Esophagus squamous epithelium (tissue), 5 donors: ENCODE measurements at places on chromosomes 6 and 20. TPM values are rescaled to one million over a fixed set of nuclear protein-coding genes. Genes with fewer than 3 reads are reported as not detected.

Gene HLA-DOB
- 0.34 TPM for total RNA-seq

Gene TBX18
- 0.35 TPM for total RNA-seq

Gene SMLR1
- not detected for total RNA-seq

Gene ATP9A
- total RNA-seq, result 19.7 TPM

Gene OPRM1
- total RNA-seq, result not detected

Gene NOX3
- total RNA-seq, result not detected

Gene CTAGE9
- total RNA-seq, result not detected

Gene PHACTR1
- 7.2 TPM for total RNA-seq

Gene OLIG3
- total RNA-seq, result not detected

Gene SCRT2
- total RNA-seq, result not detected

Gene SNAP25
- total RNA-seq, result 0.57 TPM

DNA sequence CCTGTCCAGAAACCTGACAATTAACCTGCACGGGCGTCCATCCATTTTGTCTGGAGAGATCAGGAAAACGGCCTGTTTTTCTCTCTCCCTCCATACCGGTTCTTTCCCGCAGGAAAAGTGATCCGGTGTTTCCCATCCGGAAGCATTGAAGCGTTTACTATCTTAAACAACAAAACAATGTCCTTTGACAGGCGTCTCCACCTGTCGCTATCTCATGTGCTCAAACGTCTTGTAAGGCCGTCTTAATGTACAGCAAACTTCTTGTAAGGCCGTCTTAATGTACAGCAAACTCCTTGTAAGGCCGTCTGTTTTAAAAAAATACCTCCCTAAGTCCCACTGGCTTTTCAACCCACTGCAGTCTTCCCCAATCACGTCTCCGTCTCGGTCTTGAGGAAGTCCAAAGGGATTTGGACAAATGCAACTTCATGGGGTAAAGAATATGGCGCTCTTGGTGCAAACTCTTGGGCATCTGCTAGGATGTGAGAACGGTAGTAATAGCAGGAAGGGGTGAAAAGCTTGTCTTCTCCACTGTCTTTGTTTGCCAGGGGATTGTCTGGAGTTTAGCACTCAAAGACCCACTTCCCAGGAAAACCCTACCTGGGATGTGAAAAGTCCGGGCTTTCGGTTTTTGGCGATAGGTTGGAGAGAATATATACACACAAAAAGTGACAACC lies 29.9 kb upstream of the TRIM27 start:
- H3K36me3 ChIP-seq, result no peaks in the 10 kb centered on the region
- peaks cover 6% of the 10 kb centered on the region for H3K4me1 ChIP-seq
- no peaks in the 10 kb centered on the region for H3K27me3 ChIP-seq
- H3K4me3 ChIP-seq, result peak overlapping the region; percentile 39
- no peak for DNase-seq

DNA sequence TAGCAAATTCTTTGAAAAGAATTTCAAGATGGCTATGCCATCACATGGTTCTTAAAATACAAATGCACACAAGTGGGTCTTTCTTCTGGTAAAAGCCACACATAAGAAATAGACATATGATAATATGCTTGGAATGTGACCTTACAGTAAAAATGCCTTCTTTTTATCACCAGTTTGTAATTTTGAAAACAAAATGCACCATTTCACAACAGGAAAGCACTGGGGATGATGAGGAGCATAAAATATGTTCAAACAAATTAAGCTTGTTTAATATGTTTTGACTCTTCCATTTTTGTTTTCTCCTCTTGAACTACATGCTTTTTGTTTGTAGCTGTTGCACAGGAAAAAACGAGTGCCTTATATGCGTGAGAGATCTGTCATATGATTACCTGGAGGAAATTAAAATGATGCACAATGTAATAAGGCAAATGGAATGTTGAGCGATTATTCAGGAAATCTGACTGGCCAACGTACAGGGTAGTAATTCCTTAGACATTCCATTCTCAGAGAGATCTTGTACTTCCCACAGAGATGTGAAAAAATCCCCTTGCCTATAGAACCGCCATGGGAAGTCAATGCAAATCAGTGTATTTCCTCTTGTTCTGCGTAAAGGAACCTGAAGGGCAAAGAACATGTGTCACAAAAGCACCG lies 911.6 kb downstream of the TFAP2A start:
- no peaks in the 10 kb centered on the region for H3K27me3 ChIP-seq
- H3K36me3 ChIP-seq, result no peaks in the 10 kb centered on the region
- H3K4me3 ChIP-seq, result no peak overlapping the region
- no peak for DNase-seq

DNA sequence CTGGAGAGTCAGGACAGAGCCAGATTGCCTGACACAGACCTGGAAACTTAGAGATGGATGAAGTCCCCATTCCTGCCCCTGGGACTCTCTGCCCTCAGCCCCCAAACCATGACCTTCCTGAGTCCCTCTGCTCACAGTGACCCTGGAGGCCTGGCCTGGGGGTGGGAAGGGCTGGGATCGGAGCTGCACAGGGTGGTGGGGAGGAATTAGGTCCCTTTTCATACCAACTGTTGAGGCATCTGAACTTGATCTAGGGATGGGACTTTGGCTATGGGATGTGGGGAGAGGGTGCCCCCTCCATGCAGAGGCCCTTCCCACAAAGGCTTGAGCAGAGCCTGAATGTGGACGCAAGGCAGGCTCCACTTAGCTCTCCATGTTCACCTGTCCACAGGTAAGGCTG lies 144.1 kb downstream of the MRPL14 start:
- no peak overlapping the region for H3K27ac ChIP-seq
- no peaks in the 10 kb centered on the region for H3K4me1 ChIP-seq
- H3K4me3 ChIP-seq, result no peak overlapping the region
- H3K36me3 ChIP-seq, result no peaks in the 10 kb centered on the region
- no peak for DNase-seq

GRCh38 chr20:50425076-50425475 lies 85.1 kb upstream of the PTPN1 start:
- no peak for DNase-seq
- H3K27me3 ChIP-seq, result no peaks in the 10 kb centered on the region
- peaks cover 26% of the 10 kb centered on the region for H3K4me1 ChIP-seq
- no peak overlapping the region for H3K4me3 ChIP-seq

DNA sequence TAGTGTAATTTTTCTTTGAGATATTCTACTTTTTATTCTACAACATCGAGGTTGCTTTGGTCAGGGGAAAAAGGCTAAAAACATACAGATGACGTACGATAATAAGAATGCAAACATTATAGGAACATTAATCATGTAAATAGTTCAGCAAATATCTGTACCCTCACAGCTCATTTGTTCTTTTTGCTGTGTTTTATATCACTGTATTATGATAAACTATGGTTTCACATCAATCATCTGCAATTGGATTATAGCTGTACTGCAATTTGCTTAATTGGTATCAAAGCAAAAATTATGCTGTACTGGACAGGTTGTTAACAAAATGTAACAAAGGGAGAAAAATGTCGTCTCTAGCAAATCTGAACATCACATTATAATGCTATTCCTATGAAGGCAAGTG lies 597.1 kb downstream of the EPHA7 start:
- no peaks in the 10 kb centered on the region for H3K4me1 ChIP-seq
- no peaks in the 10 kb centered on the region for H3K36me3 ChIP-seq
- DNase-seq, result no peak
- H3K27ac ChIP-seq, result no peak overlapping the region
- H3K4me3 ChIP-seq, result no peak overlapping the region
- no peaks in the 10 kb centered on the region for H3K27me3 ChIP-seq

GRCh38 chr6:81130061-81130460 lies 622.4 kb downstream of the TENT5A start:
- H3K27me3 ChIP-seq, result no peaks in the 10 kb centered on the region
- no peak overlapping the region for H3K4me3 ChIP-seq
- H3K27ac ChIP-seq, result no peak overlapping the region
- no peaks in the 10 kb centered on the region for H3K4me1 ChIP-seq
- no peak for DNase-seq
- H3K36me3 ChIP-seq, result no peaks in the 10 kb centered on the region

DNA sequence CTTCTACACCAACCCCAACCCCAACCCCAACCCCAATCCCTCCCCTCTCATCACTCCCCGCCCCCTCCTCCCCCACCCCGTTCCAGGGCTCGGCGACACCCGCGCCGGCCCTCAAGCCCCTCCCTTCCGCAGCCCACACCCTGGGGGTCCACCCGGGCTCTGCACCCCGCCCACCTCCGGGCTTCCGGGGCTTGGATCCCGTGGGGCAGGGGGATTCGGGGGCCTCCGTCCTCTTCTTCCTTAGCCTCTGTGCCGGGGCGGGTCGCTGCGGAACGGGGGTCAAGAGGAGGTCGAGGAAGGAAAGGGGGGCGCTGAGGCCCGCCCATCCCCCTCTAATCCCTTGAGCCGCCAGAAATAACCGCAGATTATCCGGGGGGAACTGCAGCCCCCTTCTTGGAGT lies 690 bp downstream of the TULP1 start:
- H3K4me1 ChIP-seq, result peaks cover 11% of the 10 kb centered on the region
- H3K27ac ChIP-seq, result no peak overlapping the region
- no peaks in the 10 kb centered on the region for H3K36me3 ChIP-seq
- DNase-seq, result no peak

DNA sequence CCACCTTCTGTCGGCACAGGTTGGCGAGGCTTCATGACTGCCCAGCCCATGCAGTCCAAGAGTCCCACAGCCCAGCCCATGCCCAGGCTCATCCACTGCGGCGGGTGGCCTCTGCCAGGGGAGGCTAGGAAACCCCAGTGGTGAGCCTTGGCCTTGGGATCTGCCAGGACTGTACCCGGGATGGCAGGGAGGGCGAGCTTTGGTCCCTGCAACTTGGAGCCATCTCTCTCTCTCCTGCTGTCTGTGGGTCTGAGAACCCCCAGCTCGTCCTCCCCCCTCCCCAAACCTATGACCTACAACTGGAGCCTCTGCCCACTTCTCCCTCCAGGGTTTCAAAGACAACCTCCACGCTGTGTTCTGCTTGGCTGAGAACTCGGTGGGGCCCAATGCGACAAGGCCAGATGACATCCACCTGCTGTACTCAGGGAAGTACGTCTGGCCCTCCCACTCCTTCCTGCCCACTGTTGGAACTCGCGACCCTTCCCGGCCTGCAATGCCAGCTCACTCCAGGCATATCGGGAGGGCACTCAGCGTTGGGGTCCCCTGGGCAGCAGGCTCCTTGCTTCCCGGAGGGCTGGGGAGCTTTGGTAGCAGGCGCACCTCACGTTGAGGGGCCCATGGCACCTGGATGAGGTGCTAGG lies 19.7 kb downstream of the NPEPL1 start:
- no peaks in the 10 kb centered on the region for H3K27me3 ChIP-seq
- no peaks in the 10 kb centered on the region for H3K36me3 ChIP-seq
- H3K4me3 ChIP-seq, result no peak overlapping the region
- H3K4me1 ChIP-seq, result no peaks in the 10 kb centered on the region
- no peak for DNase-seq
- no peak overlapping the region for H3K27ac ChIP-seq

GRCh38 chr20:56924292-56925081 lies 295.4 kb downstream of the TFAP2C start:
- peaks cover 91% of the 10 kb centered on the region for H3K27me3 ChIP-seq
- DNase-seq, result no peak
- peak overlapping the region; percentile 59 for H3K4me3 ChIP-seq
- no peaks in the 10 kb centered on the region for H3K4me1 ChIP-seq
- H3K27ac ChIP-seq, result no peak overlapping the region

GRCh38 chr20:47380481-47380880 lies 24.0 kb upstream of the ZMYND8 start:
- H3K4me1 ChIP-seq, result peaks cover 26% of the 10 kb centered on the region
- no peak for DNase-seq
- H3K4me3 ChIP-seq, result no peak overlapping the region
- H3K27ac ChIP-seq, result no peak overlapping the region

DNA sequence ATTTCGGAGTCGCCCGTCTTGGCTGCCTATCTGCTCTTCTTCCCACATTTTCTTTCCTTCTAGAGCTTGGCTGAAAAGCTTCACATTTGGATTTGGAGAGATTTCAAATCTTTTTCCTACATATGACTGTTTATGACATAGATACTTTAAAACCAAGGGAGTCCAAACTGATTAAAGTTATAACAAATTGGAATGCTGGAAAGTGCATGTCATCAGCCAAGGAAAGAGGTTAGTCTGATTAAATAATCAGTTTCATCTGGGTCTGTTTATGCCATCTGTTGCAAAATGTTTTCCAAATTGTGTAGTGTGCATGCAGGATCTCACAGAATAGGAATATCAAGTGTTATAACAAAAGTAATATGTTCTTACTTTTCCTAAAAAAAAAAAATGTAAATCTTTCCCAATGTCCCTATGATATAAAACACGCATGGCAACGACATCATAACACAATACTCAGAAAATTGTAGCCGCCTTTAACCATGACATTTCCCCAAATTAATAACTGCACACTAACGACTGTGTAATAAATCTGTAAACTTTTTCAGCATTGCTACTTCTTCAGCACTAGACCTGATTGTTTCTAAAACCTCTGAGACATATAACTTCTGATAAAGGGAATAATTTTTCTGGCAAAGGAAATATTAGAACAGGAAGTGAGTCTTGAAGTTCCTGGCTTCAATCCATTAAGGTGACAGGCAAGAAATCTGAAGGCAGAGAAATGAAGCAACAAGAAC lies 230.2 kb upstream of the FOXQ1 start:
- no peak for DNase-seq
- H3K27ac ChIP-seq, result peak overlapping the region; percentile 57
- H3K4me3 ChIP-seq, result no peak overlapping the region
- no peaks in the 10 kb centered on the region for H3K36me3 ChIP-seq
- H3K27me3 ChIP-seq, result no peaks in the 10 kb centered on the region
- peaks cover 32% of the 10 kb centered on the region for H3K4me1 ChIP-seq

DNA sequence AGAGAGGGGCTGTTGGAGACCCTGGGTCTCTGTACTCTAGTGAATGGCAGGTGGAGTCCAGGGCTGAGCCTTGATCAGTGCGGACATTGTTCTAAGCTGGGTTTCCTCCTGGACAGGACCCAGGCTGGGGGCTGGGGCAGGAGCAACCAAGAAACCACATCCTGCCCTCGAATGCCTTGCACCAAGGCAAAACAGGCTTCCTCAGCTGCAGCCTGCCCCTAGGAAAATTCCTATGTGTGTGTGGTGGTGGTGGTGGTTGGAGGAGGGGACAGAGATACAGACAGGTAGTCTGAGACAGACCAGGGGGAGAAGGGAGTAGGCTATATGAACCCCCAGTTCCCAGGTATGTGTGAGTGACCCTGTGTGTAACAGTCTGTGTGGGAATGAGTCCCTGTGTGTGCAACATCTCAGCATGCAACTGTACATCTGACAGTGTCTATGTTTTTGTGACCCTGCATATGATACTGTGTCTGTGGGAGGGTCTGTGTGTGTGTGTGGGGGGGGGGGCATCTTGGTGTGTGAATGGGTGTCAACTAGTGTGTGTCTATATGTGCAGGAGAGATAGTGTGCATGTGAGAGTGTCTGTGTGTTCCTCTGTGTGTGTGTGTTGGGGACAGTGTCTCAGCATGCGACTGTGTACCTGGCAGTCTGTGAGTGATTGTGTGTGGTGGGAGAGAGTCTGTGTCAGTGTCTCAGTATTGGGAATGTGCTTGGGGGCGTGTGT lies 3.0 kb downstream of the GLP1R start:
- no peaks in the 10 kb centered on the region for H3K36me3 ChIP-seq
- no peak for DNase-seq
- peaks cover 13% of the 10 kb centered on the region for H3K27me3 ChIP-seq
- no peak overlapping the region for H3K27ac ChIP-seq

GRCh38 chr20:19911810-19912382 lies 105.3 kb upstream of the NAA20 start:
- no peaks in the 10 kb centered on the region for H3K27me3 ChIP-seq
- no peak overlapping the region for H3K4me3 ChIP-seq
- peaks cover 5% of the 10 kb centered on the region for H3K36me3 ChIP-seq
- H3K4me1 ChIP-seq, result peaks cover 75% of the 10 kb centered on the region
- H3K27ac ChIP-seq, result no peak overlapping the region
